ENCODE measurements at places on chromosomes 3 and 15. TPM values are rescaled to one million over a fixed set of nuclear protein-coding genes. Genes with fewer than 3 reads are reported as not detected.

Gene CDHR4
- not detected for total RNA-seq

Gene CPNE4
- total RNA-seq: 3.9 TPM

Gene GRIP2
- 2.7 TPM for total RNA-seq

Gene CSPG4
- 0.19 TPM for total RNA-seq

Gene ATP8B4
- 10.3 TPM for total RNA-seq

Gene C3orf20
- 0.24 TPM for total RNA-seq

Gene GOLGA8Q
- total RNA-seq: not detected

Gene INSYN1
- total RNA-seq: 5.8 TPM

Gene PLSCR2
- not detected for total RNA-seq

Gene GXYLT2
- 25.8 TPM for total RNA-seq

DNA sequence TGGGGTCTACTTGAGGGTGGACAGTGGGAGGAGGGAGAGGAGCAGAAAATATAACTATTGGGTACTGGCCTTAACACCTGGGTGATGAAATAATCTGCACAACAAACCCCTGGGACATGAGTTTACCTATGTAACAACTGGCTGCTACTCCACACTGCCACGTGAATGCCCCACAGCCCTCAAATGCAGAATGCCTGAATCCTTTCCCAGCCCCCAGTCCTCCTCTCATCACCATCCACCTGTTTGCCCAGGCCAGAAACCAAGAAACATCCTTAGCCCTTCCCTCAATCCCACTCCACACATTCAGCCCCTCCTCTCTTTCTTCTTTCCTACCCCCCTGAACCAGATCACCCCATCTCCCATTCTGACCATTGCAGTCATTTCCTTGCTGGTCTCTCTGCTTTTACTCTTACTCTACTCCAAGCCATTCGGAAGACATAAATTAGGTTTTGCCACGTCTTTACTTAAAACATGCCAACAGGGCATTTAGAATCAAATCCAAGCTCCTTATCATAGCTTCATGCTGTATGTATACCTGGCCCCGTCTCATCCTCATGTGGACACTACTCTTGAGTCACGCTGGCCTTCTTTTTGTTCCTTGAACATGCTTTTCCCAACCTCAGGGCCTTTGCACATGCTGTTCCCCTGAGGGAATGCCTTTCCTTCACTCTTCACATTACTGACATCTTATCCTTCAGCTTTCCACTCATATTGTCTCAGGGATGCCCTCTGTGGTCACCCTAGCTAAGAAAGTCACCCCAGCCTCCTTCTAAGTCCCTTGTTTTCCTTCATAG lies 137.5 kb upstream of the ABHD17C start:
- DNase-seq: no peak

- DNase-seq: no peak
Observed at GRCh38 chr3:106552351-106553043, 683.7 kb upstream of the CBLB start.

- no peak for DNase-seq
Observed at GRCh38 chr3:2370317-2370716, 271.7 kb downstream of the CNTN4 start.

DNA sequence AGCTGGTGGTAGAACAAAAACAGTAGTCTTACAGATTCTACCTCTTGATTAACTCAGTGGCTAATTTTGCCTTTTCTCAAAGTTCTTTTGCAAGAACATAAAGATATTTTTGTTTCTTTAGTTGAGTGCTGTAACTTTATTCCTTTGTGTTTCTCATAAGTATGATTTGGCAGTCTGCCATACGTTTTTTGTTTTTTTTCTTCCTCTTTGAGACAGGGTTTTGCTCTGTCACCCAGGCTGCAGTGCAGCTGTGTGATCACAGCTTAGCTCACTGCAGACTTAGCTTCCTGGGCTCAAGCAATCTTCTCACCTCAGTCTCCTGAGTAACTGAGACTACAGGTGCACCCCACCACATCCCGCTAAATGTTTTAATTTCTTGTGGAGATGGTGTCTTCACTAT lies 22.4 kb downstream of the B3GNT5 start:
- DNase-seq: no peak

GRCh38 chr15:83250781-83251180 lies 33.7 kb downstream of the BNC1 start:
- no peak for DNase-seq

DNA sequence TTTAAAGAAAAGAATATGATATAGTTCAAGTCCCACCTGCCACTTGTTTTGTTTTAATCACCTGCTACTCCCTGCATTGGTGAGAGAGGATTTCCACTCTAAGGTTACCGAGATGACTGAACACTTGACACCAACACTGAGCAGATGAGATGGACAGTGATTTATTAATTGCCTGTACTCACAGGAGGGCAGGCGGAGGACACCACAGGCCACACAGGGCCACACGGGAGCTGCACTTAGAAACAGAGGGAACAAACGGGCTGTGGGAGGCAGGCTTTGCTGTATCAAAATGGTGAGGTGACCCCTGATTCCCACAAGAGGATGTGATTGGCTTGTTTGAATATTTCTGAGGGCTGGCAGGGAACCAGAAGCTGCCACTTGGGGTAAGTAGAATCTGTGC lies 10.8 kb downstream of the MINAR1 start:
- no peak for DNase-seq

GRCh38 chr3:10770981-10771380 lies 45.0 kb upstream of the SLC6A11 start:
- DNase-seq: peak; percentile 15

DNA sequence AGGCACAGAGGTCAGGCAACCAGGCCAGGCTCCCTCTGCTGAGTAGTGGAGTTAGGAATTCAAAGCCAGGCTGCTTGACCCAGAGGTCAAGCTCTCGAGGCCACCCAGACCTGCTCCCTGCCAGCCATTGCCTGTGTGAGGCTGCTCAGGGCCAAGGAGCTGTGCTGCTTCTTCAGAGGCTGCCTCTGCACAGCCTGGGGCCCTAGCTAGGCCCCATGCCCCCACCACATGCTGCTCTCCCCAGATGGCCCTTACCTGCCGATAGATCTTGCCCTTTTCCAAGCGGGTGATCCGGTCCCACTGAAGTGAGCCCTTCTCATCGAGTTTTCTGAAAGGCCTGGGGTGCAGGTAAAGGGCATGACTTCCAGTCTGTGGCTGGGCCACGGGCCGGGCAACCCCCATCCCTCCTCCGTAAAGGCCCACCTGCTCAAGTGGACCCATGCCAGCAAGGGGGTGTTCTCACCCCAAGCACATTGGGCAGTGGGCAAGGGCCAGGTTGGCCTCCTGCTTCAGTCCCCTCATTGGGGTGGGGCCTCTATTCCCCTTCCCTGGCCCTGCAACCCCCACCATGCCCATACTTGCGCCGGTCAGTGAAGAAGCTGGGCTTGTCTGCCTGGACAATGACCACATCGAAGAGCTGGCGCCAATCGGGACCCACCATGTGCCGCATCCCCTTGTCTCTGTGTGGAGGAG lies 6.5 kb downstream of the NT5DC2 start:
- no peak for DNase-seq

GRCh38 chr15:85029221-85029620 lies 47.6 kb downstream of the PDE8A start:
- DNase-seq: no peak

- DNase-seq: no peak
Observed at GRCh38 chr15:90686435-90687218, 30.5 kb upstream of the BLM start.

- no peak for DNase-seq
Observed at GRCh38 chr3:44427683-44428082, 49.8 kb downstream of the ZNF445 start.

DNA sequence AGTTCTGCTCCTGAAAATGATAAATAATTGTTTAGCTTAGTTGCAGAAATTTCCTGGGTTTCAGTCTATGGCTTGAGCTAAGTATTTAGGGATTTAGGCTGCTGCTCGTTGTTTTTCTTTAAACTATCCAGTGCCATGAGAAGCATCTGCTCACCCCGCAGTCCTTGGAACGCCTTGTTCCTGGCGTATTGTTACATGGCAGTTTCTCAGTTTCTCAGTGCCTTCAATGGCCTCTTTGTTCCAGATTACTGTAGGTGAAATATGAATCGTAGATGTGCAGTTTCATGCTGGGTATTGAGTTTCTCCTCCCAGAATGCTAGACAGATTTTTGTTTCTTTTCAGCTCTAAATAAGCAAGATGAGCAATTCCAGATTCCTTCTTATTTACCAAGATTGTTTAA lies 269.5 kb upstream of the GBE1 start:
- no peak for DNase-seq

DNA sequence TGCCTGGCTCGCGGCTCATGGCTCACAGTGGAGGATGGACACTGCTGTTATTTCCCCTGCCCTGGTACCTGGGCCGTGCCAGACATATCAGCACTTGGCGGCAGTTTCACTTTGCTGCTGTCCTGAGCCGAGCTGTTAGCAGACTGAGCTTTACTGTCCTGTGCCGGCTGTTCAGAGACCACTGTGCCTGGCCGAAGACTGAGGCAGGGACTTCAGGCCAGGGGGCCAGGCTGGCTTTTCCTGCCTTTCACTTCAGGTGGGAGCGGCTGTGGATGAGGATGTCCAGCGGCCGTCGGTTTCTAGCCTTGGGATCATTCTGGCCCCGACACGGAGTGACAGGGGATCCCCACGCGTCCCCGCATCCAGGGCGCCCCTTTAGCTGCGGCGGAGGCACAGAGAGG lies 1.1 kb downstream of the ATP10A start:
- DNase-seq: no peak

GRCh38 chr3:4850211-4850927 lies 128.9 kb upstream of the BHLHE40 start:
- no peak for DNase-seq

DNA sequence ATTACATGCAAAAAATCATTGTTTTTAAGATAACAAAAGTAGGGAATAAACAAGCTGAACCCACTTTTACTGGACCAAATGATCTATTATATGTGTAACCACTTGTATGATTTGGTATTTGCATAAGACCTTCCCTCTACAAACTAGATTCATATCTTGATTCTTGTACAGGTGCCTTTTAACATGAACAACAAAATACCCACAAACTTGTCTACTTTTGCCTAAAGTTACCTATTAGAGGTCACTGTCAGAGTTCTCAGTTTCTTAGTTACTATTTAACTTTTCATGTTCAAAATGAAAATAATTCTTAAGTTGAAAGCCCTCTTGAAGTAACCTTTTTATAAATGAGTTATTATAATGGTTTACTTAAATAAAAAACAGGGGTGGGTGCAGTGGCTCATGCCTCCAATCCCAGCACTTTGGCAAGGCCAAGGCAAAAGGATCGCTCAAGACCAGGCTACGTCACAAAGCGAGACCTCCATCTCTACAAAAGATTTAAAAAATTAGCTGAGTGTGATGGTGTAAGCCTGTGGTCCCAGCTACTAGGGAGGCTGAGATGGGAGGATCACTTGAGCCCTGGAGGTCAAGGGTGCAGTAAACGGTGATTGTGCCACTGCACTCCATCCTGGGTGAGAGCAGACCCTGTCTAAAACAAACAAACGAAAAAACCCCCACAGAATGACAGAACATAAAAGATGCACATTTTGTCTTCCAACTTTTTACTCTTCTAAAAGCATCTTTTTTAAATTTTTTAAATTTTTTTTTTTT lies 16.0 kb downstream of the ACTR8 start:
- DNase-seq: no peak

- DNase-seq: no peak
Observed at GRCh38 chr3:151818361-151818760, 4.4 kb downstream of the AADAC start.

- DNase-seq: no peak
Observed at GRCh38 chr3:48561045-48561736, 2.4 kb downstream of the UCN2 start.

DNA sequence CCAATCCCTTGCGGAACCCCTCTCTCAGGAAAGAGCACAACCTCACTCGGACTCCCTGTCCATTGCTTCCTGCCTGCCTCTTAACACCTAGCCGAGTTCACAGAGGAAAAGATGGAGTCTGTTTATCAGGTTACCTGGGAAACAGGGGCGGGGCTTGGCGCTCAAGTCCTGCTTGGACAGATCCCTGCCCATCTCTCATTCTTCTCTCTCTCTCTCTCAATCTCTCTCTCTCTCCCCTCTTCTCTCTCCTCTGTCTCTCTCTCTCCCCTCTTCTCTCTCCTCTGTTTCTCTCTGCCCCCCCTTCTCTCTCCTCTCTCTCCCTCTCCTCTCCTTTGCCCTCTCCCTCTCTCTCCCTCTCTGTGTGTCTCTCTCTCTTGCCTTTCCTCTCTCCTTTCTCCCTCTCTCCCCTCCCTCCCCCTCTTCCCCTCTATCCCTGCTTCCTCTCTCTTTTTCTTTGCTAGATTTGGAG lies at the start of gene EFHB:
TSS of gene EFHB (minus strand) at position 120 of the 469 bp plus-strand sequence. CDS start 199 bp downstream, outside the sequence.
- no peak for DNase-seq

- no peak for DNase-seq
Observed at GRCh38 chr15:78037328-78037727, 40.2 kb downstream of the TBC1D2B start.

DNA sequence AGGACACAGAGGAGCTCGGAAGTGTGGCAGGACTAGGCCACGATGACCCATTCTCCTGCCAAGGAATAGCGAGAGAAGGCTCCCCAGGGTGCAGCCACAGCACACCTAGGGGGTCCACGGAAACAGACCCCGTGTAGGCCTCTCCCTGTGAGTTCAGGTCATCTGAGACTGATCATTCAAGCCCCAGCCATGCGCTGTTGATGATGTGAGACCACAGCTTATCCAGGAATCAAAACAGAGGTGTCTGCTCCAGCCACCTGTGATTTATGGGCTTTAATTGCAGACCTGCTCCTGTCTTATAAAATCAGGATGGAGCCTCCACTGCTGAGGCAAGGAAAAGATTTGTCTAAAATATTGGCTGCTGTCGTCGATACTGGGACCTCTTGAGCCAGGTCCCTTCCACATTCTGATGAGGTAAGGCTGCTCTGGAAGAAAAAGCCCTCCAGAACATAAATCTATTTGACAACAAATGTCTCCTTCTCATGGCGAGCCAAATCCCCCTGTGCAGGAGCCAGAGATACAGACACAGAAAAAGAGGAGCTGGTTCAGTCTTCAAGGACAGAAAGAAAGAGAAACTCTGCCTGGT lies 186.7 kb downstream of the TJP1 start:
- DNase-seq: no peak
